Endothelial cell (in vitro differentiated cells): ENCODE measurements at places on chromosomes 3 and 15. TPM values are rescaled to one million over a fixed set of nuclear protein-coding genes. Genes with fewer than 3 reads are reported as not detected.

The BOC gene
- total RNA-seq, result 3.8 TPM

The FBXO40 gene
- total RNA-seq, result not detected

The ERICH6 gene
- total RNA-seq, result 0.31 TPM

The LYSMD2 gene
- 14.5 TPM for total RNA-seq

The CPA3 gene
- not detected for total RNA-seq

The DHX36 gene
- total RNA-seq, result 53.8 TPM

DNA sequence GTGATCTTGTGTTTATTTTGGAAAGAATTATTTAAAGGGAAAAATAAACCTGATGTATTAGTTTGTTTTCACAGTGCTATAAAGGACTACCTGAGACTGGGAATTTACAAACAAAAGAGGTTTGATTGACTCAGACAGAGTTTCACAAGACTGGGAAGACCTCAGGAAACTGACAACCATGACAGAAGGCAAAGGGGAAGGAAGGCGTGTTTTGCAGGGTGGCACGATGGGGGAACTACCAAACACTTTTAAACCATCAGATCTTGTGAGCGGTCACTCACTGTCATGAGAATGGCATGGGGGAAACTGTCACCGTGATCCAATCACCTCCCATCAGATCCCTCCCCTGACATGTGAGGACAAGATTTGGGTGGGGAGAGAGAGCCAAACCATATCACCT lies 87.0 kb downstream of the TP63 start:
- no peaks in the 10 kb centered on the region for H3K36me3 ChIP-seq
- peaks cover 16% of the 10 kb centered on the region for H3K4me1 ChIP-seq
- no peak overlapping the region for H3K27ac ChIP-seq
- no peaks in the 10 kb centered on the region for H3K27me3 ChIP-seq
- no peak for DNase-seq
